Lower leg skin (tissue), 4 donors: ENCODE measurements at places on chromosomes 5 and 9.

DNA sequence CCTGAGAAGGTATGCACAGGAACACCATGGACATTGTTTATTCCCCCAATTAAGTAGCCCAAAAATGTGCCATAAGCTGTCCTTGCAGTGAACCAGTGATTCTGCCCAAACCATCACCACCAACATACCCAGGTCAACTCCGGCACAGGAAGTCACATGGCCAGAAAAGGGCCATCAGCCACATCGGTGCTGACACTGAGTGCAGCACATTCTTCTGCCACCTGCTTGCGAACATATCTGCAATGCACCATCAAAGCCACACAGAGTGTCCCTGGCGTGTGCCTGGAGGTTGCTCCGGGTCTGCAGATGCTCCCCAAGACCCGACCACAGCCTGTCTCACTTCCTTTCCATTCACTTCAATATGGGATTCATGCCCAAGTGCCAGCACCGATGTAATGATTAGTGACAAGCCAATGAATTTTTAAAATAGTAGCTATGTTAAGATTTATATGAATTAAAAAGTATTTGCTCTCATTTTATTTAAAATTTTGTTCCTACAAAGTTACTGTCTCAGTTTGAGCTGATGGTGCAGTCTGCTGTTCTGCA, 37.6 kb downstream of the SYK start:
- peak; percentile 46 for DNase-seq

GRCh38 chr5:35754481-35754880, 102.2 kb upstream of the IL7R start:
- DNase-seq = no peak

DNA sequence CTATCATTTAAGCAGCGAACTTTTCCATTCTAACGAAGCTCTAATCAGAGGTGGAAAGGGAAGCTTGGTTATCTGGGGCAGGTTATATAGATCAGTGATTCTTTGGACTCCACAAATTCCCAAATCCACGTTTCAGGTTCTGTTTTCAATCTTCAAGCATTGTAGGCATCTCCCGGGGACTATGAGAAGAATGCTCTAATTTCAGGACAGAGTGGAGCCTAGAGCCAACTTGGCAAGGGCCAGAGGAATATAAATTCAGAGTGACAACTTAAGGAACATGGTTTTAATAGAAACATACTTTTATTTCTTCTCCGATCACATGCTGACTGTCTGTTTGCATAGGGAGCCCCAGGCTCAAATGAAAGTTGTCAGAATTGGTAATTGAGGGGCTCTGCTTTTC, 514.0 kb upstream of the KLF4 start:
- DNase-seq = no peak

- DNase-seq = no peak
These were observed 21.1 kb upstream of the CPEB4 start for GRCh38 chr5:173866858-173867679.

DNA sequence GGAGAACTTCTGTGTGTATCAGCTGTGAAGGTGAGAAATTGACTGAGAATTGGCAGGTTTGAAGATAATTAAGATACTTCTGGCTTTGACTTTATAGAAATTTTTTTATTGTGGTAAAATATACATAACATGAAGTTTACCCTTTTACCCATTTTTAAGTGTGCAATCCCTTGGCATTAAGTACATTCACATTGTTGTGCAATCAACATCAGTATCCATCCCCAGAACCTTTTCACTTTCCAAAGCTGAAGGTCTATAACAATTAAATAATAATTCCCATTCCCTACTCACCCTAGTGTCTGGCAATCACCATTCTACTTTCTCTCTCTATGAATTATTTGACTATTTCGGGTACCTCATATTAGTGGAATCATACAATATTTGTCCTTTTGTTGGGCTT, 69.9 kb downstream of the ACTBL2 start:
- DNase-seq = no peak

DNA sequence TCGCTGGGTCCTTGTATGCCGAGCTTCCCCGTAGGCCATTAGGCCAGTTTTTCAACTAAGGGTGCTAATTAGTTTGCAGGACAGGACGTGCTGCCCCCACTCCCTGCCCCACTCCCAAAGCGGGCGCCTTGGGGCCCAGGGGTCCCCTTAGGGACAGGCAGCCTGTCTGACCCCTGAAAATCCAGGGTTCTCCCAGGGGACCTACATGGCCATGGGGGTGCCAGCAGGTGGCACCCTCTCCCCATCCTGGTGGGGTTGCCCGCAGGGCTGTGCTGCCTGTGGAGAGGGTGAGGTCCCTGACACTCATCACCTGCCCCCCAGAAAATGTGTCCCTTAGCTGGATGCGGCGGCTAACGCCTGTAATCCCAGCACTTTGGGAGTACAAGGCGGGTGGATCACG, 8.5 kb upstream of the CCDC187 start:
- DNase-seq = no peak

- no peak for DNase-seq
These were observed 99.3 kb downstream of the FOCAD start for GRCh38 chr9:20783057-20784038.

DNA sequence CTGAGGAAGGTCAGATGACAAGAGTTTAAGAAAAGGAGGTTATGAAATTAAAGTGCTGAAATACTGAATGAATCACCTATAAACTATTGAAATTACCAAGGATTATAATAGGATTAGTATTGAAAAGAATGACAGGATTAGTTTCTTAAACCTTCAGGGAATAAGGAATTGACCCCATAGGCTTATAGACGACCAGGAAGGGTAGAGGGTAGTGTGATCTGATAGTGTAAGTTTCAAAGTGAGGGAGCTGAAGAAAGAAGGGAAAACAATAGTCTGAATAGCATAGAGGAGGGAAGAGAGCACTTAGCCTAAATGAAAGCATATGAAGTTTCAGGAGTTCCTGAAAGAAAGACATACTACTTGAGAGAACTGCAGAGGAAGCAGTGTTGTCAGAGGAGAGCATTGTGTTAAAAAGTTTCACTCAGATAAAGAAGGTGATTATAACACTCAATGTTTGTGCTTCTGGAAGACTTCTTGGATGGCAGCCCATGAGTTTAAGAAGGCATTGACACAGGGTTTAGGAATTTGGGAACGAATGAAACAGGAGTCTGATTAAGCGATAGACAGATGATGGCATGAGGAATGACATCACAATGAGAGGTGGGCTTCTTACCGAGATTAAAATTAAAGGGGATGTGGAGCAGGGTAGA, 557.9 kb upstream of the GRAMD2B start:
- DNase-seq = no peak

DNA sequence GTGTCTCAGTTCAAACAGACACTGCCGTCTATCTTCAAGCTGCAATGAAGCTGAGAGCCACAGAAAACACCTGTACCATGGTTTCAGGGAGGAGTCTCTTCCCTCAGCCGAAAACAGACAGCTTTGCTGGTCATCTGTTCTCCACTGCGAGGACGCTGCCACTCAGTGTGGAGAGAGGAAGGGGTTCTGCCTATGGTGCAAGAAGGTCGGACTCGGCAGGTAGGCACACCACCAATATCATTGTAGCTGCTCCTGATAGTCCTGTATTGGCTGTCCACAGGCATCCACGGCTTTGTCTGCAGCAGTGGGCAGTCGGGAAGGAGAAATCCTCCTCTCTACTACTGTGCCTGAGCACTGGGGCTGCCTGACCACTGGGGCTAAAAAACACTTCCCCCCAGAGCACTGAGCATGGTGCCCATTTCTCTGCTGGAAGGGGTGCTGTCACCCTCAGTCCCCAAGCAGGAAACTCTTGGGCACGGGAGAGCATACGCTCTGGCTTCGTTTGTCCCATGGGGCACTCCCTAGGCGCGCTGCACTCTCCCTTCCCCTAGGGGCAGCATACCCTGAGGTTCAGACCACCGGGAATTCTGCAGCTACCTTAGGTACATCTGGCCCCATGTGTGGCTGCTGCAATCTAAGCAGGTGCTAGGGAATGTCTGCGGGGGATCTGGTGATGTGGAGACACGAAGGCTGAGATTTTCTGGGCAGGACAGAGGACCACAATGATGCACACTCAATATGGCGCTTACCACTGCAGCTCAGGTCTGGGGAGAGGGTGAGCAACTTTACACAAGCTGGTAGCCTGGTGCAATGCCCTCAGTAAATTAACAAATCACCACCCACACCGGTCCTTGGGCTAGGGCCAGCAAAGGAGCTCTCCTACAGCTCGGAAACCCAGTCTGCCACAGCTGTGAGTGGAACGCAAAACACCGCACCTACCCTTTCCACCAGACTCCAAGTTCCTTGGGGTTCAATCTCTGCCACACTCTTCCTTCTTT, 880.9 kb upstream of the SEMA6A start:
- peak; percentile 79 for DNase-seq

DNA sequence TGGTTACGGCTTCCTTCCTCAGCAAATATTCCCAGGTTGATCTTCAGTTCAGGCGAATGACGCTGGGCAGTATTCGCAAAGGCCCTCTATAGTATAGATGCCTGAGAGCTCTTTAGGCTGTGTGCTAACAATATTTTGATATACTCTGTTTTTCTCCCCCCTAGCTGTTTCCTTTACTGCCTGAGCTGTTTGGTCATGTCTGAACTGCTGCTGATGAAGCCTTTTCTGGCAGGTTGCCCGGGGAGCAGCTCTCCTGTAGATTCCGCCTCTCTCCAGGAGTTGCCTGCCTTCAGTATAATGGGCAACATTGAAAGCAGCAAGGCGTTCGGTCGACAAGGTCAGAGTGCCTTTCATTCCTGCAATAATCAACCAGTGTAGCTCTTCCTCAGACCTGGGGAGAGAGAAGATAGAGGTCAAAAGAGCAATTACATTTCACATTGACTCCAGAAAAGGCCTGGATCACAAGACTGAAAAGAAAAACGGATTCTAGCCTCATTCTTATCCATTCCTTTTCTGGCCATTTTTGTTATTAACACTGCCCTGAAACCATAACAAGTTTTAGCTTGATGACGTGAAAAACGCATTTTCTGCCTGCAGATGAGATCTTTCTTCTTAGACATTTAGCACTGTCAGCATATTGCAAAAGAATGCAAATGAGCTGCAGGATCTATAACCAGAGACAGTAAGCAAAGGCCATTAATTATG, 60.1 kb upstream of the ZNF608 start:
- peak; percentile 60 for DNase-seq

DNA sequence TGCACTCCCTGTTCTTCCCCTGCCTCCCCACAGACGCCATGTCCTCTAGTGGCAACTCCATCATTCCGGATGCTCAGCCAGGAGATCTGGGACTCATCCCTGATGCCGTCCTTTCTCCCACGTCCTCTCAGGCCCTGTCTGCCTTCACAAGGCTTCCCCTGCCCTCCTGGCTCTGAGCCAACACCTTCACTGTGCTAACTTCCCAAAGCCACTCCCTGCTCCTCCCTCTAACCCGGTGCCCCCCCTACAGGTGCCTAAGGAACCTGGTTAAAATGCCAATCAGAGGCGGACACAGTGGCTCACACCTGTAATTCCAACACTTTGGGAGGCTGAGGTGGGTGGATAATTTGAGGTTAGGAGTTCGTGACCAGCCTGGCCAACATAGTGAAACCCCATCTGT, 67.6 kb downstream of the LMX1B start:
- DNase-seq = no peak

- no peak for DNase-seq
These were observed 504.5 kb downstream of the MAN2A1 start for GRCh38 chr5:110194191-110194590.

GRCh38 chr5:34047143-34047542, 4.1 kb upstream of the C1QTNF3 start:
- DNase-seq = no peak

DNA sequence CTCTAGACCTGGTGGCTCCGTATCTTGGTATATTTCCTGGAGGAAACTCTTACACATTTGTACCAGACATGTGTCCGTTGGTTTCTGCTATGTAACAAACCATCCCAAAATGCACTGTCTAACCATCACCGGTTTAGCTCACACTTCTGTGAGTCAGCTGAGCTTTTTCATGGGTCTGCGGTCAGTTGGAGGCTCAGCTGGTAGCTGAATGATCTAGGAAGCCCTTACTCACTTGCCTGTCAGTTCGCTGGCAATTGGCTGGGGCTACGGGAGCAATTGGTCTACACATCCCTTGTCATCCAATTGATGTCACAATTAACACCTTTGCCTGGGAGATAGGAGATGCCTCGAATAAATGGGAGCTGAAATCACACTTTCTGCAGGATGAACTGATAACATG, 11.6 kb upstream of the WHRN start:
- DNase-seq = no peak

DNA sequence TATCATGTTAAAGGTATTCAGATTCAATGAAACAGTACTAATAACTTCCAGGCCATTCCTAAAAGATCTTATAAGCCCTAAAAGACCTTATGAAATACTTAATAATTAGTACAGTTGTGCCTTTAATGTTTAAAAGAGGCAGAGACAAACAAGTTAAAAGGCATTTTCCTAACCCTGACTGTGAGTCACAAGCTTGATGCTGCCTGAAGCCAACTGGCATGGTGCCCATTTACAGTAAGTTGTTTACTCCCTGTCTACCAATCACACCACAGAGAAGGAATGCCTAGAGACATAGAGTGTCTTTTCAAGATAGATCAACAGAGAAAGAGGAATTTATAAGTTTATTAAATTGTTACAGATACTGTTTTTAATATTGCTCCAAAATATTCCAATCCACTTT, 47.8 kb downstream of the NR3C1 start:
- peak; percentile 89 for DNase-seq

DNA sequence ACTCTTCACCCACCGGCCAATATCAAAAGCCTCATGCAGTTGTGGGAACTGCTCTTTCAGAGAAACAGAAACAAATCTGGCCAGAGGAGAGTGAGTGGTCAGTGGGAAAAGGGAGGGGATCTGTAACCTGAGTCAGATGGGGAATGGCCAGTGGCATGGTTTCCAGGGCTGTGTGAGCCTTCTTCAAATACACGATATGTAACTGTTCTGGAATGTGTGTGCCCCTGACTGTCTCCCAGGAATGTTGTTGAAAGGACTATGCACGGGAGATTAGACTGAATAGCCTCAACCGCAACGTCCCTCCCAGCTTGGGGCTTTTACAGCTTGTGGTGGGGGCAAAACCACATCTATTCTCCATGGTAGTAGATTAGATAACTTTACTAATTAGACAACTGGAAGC, 60.8 kb downstream of the SH3TC2 start:
- no peak for DNase-seq

- no peak for DNase-seq
These were observed 66.8 kb downstream of the AMBP start for GRCh38 chr9:114011313-114011712.
